H1 (cell line): ENCODE measurements at places on chromosomes 3 and 15. TPM values are rescaled to one million over a fixed set of nuclear protein-coding genes. Genes with fewer than 3 reads are reported as not detected.

The CCDC39 gene
- polyA plus RNA-seq = 0.12 and 0.24 TPM in 2 replicates

The CCR4 gene
- 0.08 and 0.15 TPM in 2 replicates for polyA plus RNA-seq

GRCh38 chr3:138948371-138949001 is 1.5 kb downstream of the FOXL2NB start:
- DNase-seq = no peak

DNA sequence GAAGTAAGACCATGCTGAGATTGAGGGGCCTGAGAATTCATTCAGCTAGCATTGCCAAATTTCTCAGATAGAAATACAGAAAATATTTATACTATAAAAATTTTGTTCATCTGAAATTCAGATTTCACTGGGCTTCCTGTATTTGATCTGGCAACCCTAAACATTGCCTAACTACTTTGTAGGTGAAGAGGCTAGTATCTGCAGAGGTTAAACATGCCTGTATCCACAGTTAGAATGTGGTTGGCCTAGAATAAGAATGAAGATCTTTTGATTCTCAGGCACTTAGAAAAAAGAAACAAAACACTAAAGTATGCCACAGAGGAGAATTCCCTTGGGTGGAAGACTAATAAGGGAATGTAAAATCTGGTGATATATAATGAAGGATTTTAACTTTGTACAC is 189.0 kb downstream of the DIPK2A start:
- no peak for DNase-seq
